ENCODE measurements at places on chromosomes 2 and 18.

GRCh38 chr2:118845005-118845521, 2.4 kb downstream of the EN1 start:
- DNase-seq: no peak

DNA sequence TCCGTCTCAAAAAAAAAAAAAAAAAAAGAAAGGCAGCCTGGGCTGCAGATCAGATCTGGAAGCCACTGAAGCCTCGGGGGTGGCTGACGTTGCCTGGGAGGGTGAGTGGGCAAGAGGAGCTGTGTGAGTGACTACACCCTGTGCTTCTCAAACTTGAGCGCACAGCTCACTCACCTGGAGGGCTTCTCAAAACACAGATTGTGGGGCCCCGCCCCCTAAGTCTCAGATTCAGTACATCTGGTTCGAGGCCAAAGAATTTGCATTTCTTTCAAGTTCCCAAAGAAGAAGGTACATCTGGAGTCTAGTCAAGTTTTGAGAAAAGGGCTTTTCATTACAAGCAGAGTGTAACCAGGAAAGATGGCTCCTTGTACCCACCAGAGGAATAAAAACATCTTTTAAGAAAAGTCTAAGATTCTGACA, 97.7 kb upstream of the CAB39 start:
- no peak for DNase-seq

DNA sequence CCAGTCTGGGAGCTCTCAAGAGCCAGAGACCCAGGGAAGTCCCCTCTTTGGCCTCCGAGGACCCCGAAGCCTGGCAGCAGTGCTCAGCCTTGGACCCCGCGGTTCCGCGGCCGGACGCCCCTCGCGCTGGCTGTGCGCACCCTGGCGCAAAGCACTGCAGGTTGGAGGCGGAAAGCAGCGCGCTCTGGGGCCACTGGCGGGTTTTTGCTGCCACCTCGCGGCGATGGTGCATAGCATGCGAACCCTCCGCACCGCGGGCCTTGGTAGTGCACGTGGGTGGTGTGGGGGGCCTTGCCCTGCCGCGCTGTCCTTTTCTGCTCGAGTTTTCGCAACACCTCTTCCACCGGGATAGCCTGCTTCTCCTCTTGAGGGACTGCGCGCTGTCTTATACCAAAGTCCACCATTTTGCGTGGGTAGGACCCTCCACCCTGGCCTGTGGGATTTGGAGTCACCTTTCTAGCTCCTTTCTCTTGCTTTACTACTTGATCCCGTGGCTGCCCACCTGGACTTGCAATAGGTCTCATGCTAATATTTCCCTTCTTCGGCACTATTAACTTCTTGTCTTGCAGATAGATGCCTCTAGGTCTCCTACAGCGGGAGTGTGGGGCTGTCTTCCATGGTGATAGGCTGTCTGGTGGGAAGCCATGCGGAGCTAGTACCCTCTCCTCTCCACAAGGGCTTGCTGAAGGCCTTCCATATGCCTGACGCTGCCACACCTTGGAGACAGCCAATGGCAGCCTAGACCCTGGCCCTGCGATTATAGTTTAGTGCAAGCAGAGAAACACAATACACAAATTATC, 14.3 kb downstream of the SIX3 start:
- peak; percentile 55 for DNase-seq

DNA sequence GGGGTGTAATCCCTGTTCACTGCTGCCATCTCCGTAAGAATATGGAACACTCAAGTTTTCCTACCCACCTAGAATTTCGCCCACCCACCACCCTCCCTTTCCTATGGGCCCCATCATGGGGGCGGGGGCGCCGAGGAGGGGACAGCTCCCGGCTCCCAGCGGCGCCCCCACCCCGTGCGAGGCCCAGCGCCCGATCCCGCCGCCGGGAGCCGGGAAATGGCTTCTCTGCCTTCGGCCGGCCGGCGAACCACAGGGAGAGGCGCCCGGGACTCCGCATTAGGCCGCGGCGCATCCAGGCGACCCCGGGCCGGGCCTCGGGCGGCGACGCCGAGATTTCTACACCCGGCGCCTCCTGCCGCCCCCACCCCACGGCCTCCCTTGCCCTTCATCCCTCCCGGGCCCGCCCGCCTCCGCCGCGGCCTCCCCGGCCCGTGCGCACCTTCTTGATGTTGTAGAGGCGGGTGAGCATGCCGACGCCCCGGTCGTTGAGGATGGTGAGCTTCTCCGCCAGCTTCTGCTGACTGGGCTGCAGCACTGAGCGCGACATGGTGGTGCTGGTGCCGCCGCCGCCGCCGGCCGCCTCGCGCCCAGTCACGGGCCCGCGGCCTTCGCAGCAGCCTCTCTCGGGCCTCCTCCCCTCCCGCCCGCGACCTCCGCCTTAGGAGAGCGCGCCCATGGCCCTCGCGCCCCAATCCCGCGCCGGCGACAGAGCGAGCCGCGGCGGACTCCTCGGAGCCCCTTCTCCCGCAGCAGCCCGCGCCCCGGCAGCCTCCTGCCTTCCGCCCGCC, 510 bp downstream of the NCKAP1 start:
- peak; percentile 56 for DNase-seq

DNA sequence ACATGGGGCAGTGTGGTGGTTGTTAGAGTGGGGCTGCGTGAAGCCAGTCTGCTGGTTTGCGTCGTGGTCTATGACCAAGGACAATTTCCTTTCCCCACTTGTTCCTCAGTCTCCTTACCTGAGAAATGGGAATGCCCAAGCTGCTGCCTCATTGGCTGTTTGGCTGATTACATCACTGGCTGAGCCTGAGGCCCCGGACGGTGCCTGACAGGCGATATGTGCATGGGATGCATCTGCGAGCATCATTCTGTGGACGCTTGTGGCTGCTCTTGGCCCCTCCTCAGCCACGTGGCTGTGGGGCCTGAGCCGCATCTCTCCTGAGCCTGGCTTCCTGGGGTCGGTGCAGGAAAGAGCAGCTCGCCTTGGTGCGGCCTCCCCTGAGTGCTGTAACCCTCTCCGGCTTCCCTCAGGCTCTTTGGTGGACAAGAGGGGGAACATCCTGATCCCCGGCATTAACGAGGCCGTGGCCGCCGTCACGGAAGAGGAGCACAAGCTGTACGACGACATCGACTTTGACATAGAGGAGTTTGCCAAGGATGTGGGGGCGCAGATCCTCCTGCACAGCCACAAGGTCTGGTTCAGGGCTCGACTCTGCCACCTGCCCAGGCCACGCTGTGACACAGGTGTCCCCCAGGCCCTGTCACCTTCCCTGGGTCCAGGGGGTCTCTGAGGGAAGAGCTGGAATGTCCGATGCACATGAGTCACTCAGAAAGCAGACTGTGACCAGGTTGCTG, 17.2 kb downstream of the CNDP2 start:
- DNase-seq: no peak

GRCh38 chr2:216260629-216261028, 111.7 kb downstream of the MARCHF4 start:
- DNase-seq: no peak

DNA sequence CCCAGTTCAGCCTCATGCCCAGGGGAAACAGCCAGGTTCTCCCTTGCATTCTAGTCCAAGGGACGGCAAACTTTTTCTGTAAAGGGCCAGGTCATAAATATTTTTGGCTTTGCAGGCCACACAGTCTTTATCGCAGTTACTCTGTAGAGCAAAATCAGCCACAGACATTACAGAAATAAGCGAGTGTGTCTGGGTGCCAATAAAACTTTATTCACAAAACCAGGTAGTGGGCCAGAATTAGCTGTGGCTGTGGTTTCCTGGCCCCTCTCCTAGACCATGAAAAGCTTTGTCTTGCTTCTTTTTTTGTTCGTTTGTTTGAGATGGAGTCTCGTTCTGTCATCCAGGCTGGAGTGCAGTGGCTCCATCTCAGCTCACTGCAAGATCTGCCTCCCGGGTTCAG, 80.1 kb downstream of the EIPR1 start:
- DNase-seq: no peak

DNA sequence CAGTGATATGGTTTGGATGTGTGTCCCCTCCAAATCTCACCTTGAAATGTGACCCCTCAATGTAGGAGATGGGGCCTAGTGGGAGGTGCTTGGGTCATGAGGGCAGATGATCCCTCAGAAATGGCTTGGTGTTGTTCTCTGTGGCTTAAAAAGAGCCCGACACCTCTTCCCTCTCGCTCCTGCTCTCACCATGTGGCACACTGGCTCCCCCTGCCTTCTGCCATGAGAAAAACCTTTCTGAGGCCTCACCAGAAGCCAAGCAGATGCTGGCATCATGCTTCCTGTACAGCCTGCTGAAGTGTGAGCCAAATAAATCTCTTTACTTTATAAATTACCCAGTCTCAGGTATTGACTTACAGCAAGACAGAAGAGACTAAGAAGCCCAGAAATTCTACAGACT, 357.1 kb downstream of the NRXN1 start:
- no peak for DNase-seq

- no peak for DNase-seq
Measured at GRCh38 chr2:105761931-105762515, 17.3 kb downstream of the NCK2 start.

- no peak for DNase-seq
Measured at GRCh38 chr2:195722075-195722474, 65.0 kb downstream of the SLC39A10 start.

- DNase-seq: no peak
Measured at GRCh38 chr2:64179582-64180321, 35.5 kb upstream of the PELI1 start.

GRCh38 chr2:132383956-132384355, 32.6 kb upstream of the GPR39 start:
- DNase-seq: no peak

DNA sequence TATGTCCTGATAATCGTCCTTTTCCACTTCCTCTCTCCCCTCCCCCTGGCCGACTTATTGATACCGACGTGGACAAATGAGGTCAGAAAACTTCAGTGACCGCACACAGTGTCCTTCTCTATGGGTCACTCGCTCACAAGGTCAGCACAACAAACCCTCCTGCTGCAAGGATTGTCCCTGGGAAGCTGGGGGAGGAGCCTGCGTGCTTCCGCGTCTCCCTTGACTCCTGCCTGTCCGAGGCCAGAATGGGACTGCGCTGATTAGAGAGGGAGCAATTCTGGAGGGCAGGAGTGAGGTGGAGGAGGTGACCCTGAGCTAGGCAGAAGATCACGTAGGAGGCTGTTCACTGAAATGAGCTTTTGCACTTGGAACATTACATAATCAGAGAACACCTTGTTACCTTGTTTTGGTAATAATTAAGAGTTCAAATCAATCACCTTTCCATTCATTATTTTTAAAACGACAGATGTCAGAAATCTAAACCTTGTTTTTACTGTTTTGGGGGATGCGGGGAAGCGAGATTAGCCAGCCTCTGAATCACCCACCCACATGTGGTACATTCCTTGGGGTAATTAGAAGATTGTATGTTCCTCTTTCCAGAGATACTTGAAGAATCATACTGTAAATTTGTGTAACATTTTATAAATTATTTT, 70.6 kb downstream of the CTAGE1 start:
- DNase-seq: no peak

GRCh38 chr2:211816754-211817153, 721.8 kb downstream of the ERBB4 start:
- DNase-seq: no peak

GRCh38 chr2:200254773-200255172, 51.7 kb upstream of the SPATS2L start:
- DNase-seq: no peak

DNA sequence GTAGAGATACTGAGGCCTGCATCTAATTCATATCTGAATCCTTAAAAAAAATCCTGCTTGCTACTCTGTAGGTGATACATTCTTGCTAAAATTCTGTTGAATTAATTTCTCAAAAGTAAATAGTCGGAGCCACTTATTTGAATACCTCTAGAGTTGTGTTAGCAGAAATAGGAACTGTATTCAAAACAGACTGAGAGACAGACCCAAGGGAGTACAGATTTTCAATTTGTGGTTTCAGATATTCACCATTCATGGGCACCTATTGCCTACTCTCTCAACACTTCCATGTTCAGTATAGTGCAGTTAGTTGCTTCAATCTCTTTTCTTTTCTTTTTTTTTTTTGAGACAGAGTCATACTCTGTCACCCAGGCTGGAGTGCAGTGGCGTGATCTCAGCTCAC, 46.6 kb upstream of the CTLA4 start:
- no peak for DNase-seq

DNA sequence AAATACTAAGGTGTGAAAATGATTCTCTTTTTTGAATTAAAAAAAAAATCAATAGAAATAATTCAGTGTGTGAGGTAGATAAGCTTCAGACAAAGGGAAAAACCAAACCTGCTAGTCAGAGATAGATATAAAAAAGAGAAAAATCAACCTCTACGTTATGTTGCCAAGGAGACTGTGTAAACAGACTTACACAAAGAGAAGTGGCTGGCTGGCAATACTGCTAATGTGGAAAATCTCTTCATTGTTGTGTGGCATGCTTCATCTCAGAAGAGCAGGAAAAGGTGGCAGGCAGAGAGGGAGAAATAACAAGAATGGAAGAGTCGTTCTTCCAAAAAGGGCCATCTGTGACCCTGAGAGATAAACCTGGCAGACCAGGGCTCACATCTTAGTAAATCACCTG, 200.8 kb downstream of the SLC8A1 start:
- no peak for DNase-seq

- DNase-seq: no peak
Measured at GRCh38 chr18:46278481-46279465, 174.6 kb downstream of the HAUS1 start.

DNA sequence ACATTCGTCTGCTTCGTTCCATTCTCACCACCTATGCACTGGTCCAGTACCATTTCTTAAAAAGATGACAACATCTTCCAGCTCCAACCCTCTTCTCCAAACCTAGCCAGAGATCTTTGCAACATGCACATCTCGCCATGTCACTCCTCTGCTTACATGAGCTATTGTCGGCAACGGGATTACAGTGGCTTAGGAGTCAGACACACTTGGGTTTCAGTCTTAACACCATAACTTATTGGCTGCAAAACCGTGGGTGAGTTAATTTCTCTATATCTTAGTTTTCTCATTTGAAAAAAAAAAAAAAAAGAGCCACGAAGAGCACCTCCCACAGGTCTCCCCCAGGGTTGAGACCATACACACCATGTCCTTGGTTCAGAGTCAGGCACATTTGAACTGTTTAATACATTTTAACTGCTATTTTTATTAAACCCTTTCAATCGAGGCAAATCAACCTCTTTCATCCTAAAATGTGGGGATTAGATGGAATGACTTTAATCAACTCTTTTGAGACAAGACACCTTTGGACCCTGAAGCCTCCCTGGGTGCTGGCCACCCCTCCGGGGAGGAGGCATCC, 889 bp downstream of the ANKRD29 start:
- DNase-seq: no peak

DNA sequence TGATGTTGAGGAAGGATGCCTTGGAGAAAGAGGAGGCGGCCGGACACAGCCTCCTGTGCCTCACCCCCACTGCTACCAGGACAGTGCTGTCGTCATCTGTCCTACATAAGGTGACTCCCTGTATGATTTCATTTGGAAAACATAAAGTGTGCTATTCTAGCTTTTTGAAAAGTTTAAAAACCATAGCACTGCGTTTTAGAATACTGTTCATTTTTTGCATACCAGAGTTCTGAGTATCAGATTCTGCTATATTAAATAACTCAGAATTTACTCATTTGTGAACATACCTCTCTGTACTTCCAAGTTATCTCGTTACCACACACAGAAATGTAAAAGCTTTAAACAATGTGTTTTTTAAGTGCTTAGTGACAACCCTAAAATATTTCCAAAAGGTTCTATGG, 302.9 kb downstream of the LRRTM1 start:
- no peak for DNase-seq

GRCh38 chr2:150219861-150220260, 267.6 kb downstream of the RND3 start:
- no peak for DNase-seq
